Activated CD4-positive, CD25-positive, alpha-beta regulatory T cell (primary cell): ENCODE measurements at places on chromosomes 5 and 9.

DNA sequence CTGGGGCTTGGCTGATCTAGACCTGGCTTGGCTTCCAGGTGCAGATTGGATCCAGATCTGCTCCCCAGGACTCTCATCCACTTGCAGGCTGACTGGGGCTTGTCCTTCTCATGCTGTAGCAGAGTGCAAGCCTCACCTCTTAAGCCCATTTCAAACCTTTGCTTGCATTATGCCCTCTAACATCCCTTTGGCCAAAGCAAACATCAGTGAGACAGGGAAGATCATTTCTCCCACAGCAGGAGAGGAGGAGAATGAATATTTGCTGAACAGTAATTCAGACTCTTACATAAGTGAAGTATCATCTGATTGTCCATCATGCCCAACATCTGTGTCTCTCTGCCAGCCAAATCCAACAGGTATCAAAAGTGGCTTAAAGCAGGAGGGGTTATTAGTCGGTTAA is 194.9 kb downstream of the C9orf152 start:
- no peak for DNase-seq

- DNase-seq = no peak
Observed at GRCh38 chr9:78542491-78543181, 245.7 kb downstream of the PSAT1 start.

DNA sequence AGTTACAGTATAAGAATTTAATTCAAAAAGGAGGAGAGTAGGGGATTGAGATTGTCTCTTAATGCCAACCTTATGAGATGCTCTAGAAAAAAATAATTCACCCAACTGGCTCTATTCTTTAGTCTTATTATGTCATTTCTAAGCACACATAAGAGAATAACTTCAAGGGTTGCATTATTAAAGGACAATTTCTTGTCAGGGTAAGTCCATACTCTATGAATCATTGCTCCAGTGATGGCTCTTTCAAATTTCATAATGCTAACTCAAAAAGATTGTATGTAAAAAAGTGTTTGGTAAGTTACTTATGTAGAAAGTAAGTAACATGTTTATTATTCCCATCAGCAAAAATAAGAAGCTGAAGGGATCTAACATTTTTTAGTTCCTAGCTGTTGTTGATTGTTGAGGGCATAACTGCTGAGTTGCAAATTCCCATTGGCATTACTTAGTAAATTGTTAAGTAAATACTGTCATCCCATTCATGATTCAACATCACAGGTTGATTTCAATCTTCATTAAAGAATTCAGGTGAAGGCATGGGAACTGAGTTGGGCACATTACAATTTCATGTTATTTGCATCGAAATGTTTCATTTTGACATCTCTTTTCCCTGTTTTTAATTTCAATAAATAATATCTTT is 28.6 kb downstream of the ALDH1A1 start:
- no peak for DNase-seq

DNA sequence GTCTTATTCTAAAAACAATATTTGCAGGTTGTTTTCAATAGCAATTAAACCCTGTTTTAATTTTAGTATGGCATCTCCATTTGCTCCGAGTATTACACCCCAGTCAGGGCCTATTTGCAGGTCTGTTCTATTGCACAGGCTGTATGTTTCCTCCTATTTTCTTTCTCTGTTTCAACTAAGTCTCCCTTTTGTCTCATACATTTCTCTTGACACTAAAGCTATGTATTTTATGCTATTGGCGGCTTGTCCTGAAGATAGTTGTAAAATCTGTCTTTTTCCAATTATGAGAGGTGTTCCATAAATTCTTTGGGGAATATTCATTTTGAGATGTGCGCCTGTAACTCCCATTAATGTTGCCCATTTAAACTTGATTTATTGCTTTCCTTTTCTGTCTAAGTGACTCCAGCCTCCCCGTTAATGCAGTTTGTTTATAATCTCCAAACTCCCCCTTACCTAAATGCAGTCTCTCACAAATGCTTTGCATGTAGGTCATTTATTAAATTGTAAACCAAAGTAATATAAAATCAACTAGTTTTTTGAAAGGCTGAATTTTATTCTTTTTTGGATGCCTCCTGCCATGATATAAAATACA is 262.4 kb downstream of the CDH12 start:
- DNase-seq = no peak

DNA sequence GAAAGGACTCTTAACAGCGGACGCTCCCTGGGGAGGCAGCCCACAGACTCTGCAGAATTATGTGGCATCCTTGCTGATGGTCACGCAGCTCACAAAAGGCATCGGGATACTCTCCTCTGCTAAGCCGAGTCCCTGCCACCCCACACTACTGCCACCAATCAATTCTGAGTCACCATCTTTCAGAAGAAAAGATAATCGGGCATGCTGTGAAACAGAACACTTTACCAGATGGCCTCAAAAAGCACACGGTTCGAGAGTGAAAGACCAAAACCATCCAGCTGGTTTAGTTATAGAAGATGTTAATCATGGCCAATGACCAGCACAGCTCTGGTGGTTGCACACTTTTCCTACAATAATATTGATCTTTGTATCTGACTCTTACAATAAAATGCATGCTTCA is 136.3 kb downstream of the MYO10 start:
- no peak for DNase-seq

GRCh38 chr5:95331358-95331757 is 46.5 kb upstream of the MCTP1 start:
- no peak for DNase-seq

- DNase-seq = no peak
Observed at GRCh38 chr5:122078116-122079110, at the start of gene LOX. Gene LOX (minus strand): TSS chr5:122078259. CDS start chr5:122077985, 274 bp downstream.

- DNase-seq = no peak
Observed at GRCh38 chr9:136007934-136008692, 46.9 kb upstream of the UBAC1 start.

DNA sequence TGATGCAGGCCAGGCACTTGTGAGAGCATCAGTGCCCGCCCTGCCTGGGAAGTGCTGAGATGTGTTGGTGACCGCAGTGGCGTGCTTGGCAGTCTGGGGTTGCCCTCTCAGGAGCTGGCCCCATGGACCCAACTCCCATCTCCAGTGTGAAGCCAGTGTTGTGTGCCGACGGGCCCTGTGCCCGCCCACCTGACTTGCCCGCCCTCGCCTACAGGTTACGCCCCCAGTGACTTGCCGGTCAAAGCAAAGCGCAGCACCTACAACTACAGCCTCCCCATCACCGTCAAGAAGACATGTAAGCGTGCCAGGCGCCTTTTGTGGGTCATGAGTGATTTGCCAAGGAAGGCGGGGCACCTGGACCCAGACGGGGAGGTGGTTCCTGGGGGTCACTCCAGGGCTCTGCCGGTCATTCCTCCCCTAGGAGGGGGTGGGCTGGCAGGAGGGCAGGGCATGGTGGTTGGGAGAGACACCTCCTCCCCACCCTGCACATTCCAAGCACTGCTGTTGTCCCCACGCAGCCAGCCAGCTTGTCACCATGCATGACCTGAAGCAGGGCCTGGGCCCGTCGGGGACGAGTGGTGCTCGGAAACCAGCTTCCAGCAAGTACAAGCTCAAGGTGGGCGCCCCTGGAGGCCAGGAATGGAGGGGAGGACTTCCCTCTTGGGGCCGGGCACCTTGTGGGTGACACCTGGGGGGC is 7.4 kb upstream of the CEL start:
- DNase-seq = no peak

DNA sequence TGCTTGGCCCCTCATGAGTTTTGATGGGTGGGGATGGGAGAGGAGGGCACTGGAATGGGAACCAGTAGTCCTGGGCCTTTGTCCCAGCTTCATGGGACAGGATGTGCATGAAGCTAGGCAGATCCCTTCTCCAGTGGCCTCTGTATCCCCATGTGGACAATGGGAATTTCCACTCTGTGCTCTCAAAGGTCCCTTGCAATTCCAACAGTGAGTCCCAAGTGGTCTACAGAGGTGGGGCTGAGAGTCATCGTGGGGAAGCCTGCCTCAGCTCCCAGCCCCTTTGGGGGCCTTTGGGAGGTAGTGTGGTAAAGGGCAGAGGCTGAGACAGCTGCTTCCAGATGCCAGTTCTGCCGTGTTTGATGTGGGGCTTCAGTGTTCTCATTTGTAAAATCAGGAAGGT is 1.9 kb upstream of the PHYHD1 start:
- DNase-seq = no peak

DNA sequence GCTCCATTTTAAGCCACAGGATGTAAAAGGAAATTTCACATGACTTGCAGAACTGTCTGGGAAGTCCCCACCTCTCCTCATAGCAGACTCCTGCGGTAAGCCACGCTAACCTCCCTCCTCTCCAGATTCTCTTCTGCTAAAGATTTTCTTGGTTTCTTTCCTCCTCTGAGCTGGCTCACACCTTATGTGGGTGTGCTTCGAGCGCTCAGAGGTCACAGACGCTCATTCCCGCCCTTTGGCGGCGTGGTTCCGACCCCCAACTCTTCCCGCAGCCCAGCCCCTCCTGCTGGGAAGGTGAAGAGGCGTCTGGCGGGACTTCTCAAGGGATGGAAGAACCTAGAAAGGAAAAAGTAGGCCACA is 32.9 kb upstream of the CDK20 start:
- DNase-seq = no peak

DNA sequence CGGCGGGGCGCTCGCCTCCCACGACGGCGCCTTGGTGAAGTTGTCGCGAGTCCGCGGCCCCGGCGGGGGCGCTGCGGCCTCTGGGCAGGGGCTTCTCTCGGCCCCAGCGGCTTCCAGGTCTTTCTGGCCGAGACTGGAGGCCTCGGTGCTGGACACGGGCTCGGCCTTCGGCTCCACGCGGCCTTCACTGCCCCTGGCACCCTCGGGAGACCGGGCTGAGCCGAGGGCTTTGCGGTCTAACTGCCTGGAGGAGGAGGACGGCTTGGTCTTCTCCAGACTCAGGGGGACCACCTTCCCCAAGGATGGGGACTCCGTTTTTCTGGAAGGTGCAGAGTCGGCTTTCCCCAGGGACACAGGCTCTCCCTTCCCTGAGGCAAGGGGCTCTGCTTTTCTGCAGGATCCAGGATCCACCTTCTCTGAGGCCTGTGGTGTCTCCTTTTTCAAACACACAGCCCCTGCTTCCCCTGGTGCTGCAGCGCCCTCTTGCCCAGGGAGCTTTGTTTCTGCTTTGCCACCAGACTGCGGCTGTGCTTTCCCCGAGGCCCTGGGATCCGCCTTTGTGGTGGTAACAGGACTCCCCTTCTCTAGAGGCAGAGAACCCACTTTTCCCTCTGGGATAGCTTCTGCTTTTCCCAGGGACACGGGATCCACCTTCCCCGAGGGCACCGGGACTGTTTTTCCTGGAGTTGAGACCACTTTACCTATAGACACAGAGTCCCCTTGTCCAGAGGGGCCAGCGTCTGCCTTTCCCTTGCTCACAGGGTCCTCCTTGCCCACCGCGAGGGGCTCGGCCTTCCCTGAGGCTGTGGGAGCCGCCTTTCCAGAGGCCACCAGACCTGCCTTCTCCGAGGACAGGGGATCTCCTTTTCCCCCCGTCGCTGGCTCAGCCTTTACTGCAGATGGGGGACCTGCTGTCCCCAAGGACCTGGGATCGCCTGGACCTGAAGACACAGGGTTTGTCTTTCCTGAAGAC is 12.3 kb downstream of the GPRIN1 start:
- no peak for DNase-seq

DNA sequence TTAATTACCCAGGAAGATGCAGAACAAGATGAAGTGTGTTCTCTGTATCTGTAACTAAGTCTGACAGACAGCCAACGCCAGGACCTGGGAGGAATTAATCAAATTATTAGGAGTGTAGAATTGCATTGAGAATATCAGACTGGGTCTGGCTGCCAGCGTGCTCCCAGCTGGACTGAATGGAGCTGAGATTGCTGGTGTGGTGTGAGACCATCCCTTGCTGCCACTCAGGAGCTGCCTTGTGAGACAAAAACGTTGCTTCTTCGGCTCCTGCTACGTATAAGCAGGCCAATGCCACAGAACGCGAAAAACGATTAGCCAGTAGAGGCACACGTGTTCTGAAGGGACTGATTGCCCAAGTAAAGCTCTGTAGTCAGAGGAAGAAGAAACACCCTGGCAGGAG is 66.8 kb downstream of the AMBP start:
- no peak for DNase-seq

GRCh38 chr5:69497006-69497520 is 4.5 kb downstream of the OCLN start:
- DNase-seq = no peak

GRCh38 chr9:2260417-2261306 is 245.5 kb downstream of the SMARCA2 start:
- no peak for DNase-seq

GRCh38 chr5:60806591-60807243 is 37.4 kb downstream of the ELOVL7 start:
- no peak for DNase-seq

- DNase-seq = no peak
Observed at GRCh38 chr5:181282874-181283273, 21.9 kb upstream of the TRIM52 start.

GRCh38 chr9:135779571-135779970 is 77.6 kb downstream of the KCNT1 start:
- no peak for DNase-seq

GRCh38 chr5:180169248-180170105 is 39.5 kb downstream of the RASGEF1C start:
- no peak for DNase-seq

GRCh38 chr5:149211566-149211965 is 60.1 kb upstream of the AFAP1L1 start:
- DNase-seq = no peak

- DNase-seq = no peak
Observed at GRCh38 chr5:138064526-138064925, 19.3 kb upstream of the WNT8A start.

DNA sequence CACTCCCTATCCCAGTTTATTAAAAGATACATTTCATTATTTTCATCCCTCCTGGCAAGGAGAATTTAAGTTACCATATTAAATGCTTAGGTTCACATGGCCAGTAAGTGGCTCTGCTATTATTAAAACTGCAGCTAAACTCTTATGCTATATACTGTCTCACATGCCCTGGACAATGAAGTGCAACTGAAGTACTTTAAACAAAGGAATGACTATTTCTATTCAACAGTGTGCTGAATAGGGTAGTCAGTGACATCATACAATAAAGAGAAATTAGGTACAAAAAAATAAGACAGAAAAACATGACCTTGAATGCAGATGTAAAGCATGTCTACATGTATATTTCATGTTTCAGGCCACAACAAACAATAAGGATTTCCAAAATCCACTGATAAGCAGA is 282.6 kb upstream of the SMC2 start:
- no peak for DNase-seq

DNA sequence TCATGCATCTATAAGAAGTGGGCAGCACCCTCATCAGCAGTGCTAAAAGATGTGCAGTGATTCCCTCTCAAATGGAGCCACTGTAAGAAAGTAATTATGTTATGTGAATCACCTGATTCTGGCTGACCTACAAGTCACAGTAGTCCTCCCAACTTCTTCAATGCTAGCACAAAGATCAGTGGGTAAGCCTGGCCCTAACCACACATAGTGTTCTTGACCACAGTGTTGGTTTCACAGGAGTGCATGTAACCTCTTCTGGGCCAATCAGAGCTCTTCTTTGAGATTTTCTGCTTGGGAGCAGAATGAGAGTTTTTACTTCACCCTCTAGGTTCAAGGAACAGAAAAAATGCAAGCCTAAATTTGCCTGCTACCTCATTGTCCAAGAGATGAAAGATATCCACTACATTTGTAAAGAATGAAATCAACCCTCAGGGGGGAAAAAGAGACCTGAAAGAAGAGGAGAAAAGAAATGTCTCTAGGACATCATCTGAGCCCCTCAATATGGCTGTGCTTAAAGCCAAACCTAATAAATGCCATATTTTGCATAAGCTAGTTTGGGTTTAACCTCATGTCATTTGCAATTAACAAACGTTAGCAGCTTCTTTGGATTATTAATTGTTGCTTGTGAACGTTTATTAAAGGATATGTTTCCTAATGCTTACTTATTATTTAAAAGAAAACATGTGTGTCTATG is 65.3 kb upstream of the ADRB2 start:
- DNase-seq = no peak

GRCh38 chr5:39441838-39442237 is 17.1 kb upstream of the DAB2 start:
- no peak for DNase-seq
